ENCODE measurements at places on chromosomes 4 and X. TPM values are rescaled to one million over a fixed set of nuclear protein-coding genes. Genes with fewer than 3 reads are reported as not detected.

The GABRQ gene
- total RNA-seq, result 0.13 TPM

The NLGN4X gene
- 0.13 TPM for total RNA-seq

The AKAP14 gene
- total RNA-seq, result not detected

The MAGEE2 gene
- not detected for total RNA-seq

The GPC3 gene
- not detected for total RNA-seq

The H2BW2 gene
- total RNA-seq, result not detected

The XPNPEP2 gene
- total RNA-seq, result not detected

The GLOD5 gene
- not detected for total RNA-seq

The SHROOM2 gene
- total RNA-seq, result 5.1 TPM

The SSX2B gene
- total RNA-seq, result not detected
